CD14-positive monocyte (primary cell): ENCODE measurements at places on chromosomes 3 and 15.

DNA sequence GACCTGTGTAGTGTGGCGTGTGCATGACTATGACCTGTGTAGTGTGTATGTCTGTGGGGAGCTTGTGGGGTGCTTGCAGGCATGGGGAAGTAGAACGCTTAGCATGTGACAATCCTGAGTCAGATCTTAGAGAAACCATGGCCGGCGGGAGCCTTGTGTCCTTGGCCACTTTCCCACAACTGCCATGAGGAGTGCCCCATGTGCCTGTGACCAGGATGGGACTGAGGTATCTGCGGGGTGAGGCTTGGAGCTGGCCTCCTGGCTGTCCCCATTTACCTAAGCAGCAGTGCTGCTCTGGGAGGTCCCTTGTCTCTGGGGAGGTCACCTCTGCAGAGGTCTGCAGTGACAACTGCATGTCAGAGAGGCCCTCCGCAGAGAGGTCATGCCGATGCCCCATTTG is 23.6 kb downstream of the TRPM1 start:
- DNase-seq = no peak

- DNase-seq = no peak
Measured at GRCh38 chr3:4595710-4596113, 102.6 kb downstream of the ITPR1 start.

DNA sequence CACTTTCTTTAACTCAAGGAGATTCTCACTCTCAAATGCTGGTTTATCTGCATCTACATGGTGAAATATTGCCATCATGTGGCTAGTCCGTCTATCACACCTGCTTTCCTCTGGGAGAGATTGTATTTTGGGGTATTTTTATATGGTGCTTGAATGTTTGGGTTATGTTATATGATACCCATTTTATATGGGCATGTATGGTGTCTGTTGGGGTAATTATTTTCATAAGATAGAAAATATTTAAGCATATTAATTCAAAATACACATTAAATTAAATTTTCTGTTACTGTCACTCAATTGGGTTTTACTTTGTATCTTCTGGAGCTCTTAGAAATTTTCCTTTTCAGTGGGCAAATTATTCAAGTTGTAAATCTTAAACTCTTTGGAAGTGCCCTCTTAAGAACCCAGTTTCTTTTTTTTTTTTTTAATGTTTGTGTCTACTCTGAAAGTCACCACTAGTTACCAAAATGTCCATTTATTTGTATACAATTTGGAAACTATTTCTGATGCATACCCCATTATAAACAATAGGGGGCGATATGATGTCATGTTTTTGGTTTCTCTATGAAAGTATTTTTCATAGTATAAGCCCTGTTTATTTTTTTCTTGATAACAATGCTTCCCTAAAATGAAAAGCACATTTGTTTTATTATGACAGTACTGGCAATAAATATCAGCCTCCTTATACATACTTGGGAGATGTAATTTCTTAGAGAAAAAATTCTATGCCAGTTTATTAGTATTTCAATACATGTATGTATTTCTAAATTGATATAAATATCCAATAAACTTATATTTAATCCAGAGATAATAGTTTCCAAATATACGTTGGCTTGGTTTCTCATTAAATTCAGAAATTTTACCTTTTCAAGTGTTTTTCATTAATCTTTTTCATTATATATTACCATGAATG is 36.1 kb upstream of the PLSCR5 start:
- DNase-seq = no peak

- DNase-seq = no peak
Measured at GRCh38 chr3:171959532-171960089, 79.8 kb upstream of the FNDC3B start.

GRCh38 chr3:40869939-40870338 is 329.4 kb upstream of the CTNNB1 start:
- no peak for DNase-seq

DNA sequence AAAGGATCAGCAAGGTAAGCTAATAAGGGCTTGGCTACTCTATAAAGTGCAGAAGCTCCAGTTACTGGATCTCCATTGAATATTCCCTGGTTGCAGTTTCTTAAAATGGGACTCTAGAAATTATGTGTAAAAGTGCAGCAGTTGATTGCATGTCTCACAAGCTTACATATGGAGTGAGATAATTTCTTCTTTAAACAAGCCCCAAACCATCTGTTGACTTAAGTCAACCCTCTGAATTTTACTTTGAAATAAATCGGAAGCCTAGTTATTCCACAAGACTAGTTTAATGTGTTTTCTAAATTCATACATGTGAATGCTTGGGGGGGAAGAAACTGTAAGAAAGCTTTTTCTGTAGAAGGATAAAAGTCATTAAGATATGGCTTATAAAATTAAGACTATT is 664.2 kb downstream of the NLGN1 start:
- DNase-seq = no peak

GRCh38 chr15:65762914-65763787 is 28.9 kb downstream of the DENND4A start:
- DNase-seq = no peak

GRCh38 chr15:56053046-56053400 is 59.6 kb upstream of the NEDD4 start:
- DNase-seq = no peak

GRCh38 chr15:24607636-24608035 is 67.9 kb upstream of the NPAP1 start:
- no peak for DNase-seq
